ENCODE measurements at places on chromosomes 3 and 15.

GRCh38 chr3:138801792-138802191 lies 32.9 kb downstream of the PIK3CB start:
- no peak for DNase-seq

- no peak for DNase-seq
Observed at GRCh38 chr15:43968551-43968950, 141.7 kb downstream of the WDR76 start.

DNA sequence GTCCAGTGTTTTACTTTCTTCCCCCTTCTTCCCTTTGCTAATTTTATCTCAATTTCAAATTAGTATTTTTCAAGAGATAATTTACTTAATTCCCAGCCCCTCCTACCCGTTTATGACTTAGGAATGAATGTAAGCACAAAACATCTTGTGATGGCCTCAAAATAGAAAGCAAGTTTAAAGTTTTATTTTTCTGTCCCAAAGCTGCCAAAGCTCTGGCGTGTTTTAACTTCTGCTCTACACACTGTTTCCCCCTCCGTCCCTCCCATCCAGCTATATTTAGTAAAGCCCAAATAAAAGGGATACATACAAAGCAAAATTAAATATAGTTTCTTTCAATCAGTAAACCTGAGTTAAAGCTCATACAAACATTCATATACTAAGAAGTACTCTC lies 59.9 kb downstream of the IGF2BP2 start:
- no peak for DNase-seq

GRCh38 chr15:32134842-32135241 lies 104.5 kb downstream of the CHRNA7 start:
- no peak for DNase-seq

GRCh38 chr3:151372063-151372820 lies 12.3 kb downstream of the P2RY12 start:
- DNase-seq, result no peak

DNA sequence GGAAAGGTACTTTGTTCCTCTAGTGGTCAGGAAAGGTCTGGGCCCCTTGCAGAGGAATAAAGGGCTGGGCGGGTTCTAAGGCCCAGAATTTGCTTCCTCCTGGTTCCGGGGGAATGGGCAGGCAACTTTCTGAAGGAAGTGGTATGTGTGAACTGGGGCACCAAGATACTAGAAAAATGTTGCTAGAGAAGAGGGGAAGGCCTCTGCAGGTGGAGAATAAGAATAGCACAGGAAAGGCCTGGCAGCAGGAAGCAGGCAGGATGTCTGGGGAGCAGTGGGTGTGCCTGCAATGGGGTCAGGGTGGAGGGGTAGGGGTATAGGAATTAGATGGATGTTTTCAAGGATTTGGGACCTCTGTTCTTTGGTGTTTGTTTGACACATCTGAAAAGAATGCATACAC lies 2.0 kb downstream of the SLC22A13 start:
- DNase-seq, result no peak

DNA sequence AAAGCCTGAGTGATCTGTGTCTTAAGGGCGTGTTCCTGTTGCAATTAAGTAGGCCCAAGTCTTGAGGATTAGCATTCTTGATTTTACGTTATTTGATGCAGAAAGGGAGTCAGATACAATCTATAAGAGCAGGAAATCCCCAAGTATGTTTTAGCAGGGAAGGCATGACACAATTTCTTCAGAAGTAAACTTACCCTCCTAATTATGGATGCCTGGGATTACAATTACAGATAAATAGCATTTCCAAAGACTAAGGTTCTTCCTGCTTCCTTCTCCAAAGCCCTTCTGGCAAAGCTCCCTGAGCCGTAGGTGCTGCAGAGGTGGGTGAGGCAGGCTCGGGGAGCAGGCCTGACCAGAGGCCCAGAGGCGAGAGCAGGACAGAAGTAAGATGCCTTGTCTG lies 34.9 kb upstream of the ST6GAL1 start:
- DNase-seq, result no peak

GRCh38 chr3:111584744-111585143 lies 10.4 kb downstream of the ZBED2 start:
- DNase-seq, result no peak

- DNase-seq, result no peak
Observed at GRCh38 chr3:182220013-182220412, 508.3 kb downstream of the SOX2 start.

DNA sequence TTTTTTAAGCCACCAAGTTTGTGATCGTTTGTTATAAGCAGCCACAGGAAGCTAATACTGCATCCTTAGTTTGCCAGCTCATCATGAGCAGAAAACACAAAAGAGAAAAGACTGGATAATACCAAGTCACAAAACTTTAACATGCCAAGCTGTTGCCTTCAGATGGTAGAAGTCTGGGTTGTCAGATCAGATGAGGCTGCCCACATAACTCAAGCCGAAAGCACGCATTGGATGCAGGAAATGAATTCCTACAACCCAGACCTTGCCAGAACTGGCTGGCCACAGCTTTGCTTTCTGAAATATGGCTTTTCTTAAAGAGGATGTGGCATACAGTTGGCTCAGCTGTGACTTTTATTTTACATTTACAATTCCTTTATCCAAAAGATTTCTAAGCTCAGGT lies 118.3 kb upstream of the NEO1 start:
- no peak for DNase-seq

- DNase-seq, result no peak
Observed at GRCh38 chr3:179739816-179740594, 87.2 kb downstream of the USP13 start.

GRCh38 chr3:60707452-60708020 lies 543.7 kb downstream of the FHIT start:
- DNase-seq, result no peak

- DNase-seq, result no peak
Observed at GRCh38 chr15:66231394-66232266, 21.9 kb downstream of the MEGF11 start.
